ENCODE measurements at places on chromosomes 5 and 9.

- DNase-seq, result no peak
Observed at GRCh38 chr5:125152461-125153189, 406.2 kb upstream of the ZNF608 start.

- no peak for DNase-seq
Observed at GRCh38 chr9:29282121-29282520, 1708.8 kb upstream of the C9orf72 start.

- no peak for DNase-seq
Observed at GRCh38 chr9:36154331-36154952, 14.7 kb upstream of the CCIN start.

- no peak for DNase-seq
Observed at GRCh38 chr5:181121675-181122561, 9.1 kb downstream of the OR2V1 start.

- DNase-seq, result peak; percentile 94
Observed at GRCh38 chr9:113454914-113455761, 8.4 kb upstream of the RGS3 start.

DNA sequence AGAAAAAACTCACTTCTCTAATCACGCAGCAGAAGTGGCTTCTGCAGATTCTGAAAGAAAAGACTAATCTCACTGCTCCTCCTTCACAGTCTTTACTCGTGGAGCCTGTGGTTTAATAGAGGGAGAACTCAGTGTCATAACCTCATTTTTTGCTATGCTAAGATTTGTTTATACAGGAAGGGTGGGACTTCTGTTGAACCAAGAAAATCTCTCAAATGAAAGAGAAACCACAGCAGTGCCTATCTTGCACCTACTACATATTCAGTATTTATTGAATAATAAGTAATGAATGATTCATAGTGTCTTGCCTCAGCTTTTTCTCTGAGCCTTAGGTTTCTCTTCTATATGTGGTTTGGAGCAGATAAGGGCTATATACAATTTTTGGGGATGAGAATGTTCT, 136.1 kb upstream of the DMAC1 start:
- no peak for DNase-seq

- DNase-seq, result no peak
Observed at GRCh38 chr9:36763778-36764177, 191.1 kb downstream of the MELK start.

- DNase-seq, result no peak
Observed at GRCh38 chr9:17816431-17817027, 237.7 kb downstream of the SH3GL2 start.

- no peak for DNase-seq
Observed at GRCh38 chr9:98801561-98801960, 5.2 kb upstream of the ANKS6 start.

DNA sequence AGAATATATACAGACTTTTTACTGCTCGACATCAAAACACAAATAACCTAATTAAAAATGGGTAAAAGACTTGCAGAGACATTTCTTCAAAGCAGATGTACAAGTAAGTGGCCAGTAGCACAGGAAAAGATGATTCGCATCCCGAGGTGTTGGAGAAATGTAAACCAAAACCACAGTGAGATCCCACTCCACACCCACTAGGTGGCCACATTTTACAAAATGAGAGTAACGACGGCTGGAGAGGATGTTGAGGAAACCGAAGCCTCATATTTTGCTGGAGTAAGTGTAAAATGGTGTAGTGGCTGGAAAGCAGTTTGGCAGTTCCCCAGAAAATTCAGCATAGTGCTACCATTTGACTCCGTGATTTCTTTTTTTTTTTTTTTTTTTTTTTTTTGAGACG, 21.3 kb upstream of the GBGT1 start:
- peak; percentile 80 for DNase-seq

DNA sequence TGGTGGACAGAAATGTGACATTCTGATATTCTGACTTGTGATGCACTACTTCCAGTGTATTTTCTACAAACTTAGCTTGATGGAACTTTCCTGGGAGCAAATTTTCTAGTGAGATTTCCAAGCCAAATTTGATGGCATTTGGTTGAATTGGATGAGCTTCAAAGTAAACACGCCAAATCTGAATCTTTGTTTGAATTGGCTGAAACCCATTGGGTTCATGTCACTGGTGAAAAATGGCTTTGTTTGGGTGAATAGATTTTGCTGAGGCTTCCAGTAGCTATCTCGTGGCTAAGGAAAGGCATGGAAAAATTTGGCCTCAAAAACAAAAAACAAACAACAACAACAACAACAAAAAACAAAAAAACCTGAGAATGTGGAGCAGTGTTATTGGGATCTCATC, 271.1 kb upstream of the RPS23 start:
- DNase-seq, result no peak

DNA sequence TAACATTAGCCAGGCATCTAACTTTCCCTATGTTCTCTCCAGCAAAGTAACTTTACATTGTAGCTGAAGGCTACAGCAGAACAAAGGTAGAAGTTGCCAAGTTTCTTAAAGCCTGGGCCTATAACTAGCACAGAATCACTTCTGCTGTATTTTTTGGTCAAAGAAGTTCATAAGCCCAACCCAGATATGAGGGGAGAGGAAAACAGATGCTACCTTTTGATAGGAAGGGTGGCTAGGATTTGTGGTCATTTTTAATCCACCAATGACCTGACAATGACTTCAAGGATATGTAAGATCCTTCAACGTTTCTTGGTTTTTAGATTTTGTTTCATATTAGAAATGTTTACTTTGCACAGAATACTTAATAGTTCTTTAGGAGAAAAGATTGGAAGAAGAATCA, 64.2 kb upstream of the RANBP3L start:
- DNase-seq, result no peak

- DNase-seq, result no peak
Observed at GRCh38 chr5:3123763-3124157, 372.3 kb upstream of the IRX2 start.

GRCh38 chr5:41649659-41650058, 139.3 kb upstream of the PLCXD3 start:
- DNase-seq, result peak; percentile 66

DNA sequence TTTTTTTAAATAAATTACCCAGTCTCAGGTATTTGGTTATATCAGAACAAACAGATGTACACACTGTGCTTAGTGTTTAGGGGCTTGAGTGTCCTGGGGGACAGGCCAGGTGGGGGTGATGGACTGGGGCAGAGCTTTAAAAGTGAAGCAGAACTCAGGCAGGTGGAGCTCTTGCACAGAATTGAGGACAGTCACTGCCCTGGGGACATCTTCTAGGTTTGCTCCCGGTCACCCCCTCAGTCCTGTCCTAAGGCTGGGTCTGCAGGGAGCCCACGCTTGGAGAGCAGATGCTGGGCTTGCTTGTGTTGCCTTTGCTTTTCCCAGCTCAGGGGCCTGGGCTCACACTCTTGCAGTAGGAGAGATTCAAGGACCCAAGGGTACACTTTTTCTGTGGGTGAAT, 10.8 kb downstream of the GADD45G start:
- no peak for DNase-seq

GRCh38 chr9:137524981-137525317, 25.3 kb downstream of the PNPLA7 start:
- no peak for DNase-seq

GRCh38 chr9:22285066-22285465, 161.6 kb upstream of the DMRTA1 start:
- DNase-seq, result no peak

GRCh38 chr9:94860678-94861588, 134.4 kb downstream of the AOPEP start:
- peak; percentile 75 for DNase-seq

- no peak for DNase-seq
Observed at GRCh38 chr5:52757527-52757926, 30.2 kb upstream of the ITGA1 start.

- peak; percentile 39 for DNase-seq
Observed at GRCh38 chr5:114362197-114362976, 517 bp downstream of the KCNN2 start.

- no peak for DNase-seq
Observed at GRCh38 chr9:77725046-77725694, 77.0 kb upstream of the GNA14 start.

- no peak for DNase-seq
Observed at GRCh38 chr9:37905131-37905505, 1.2 kb upstream of the SLC25A51 start.
